Thymus (tissue), 14 donors: ENCODE measurements at places on chromosomes 7 and 10. TPM values are rescaled to one million over a fixed set of nuclear protein-coding genes. Genes with fewer than 3 reads are reported as not detected.

LIPK gene
- 1.5 TPM for polyA plus RNA-seq

GRCh38 chr7:47884675-47885074 lies 63.6 kb downstream of the PKD1L1 start:
- DNase-seq: no peak

GRCh38 chr7:128935342-128935730 lies 2.4 kb upstream of the IRF5 start:
- no peak for DNase-seq

DNA sequence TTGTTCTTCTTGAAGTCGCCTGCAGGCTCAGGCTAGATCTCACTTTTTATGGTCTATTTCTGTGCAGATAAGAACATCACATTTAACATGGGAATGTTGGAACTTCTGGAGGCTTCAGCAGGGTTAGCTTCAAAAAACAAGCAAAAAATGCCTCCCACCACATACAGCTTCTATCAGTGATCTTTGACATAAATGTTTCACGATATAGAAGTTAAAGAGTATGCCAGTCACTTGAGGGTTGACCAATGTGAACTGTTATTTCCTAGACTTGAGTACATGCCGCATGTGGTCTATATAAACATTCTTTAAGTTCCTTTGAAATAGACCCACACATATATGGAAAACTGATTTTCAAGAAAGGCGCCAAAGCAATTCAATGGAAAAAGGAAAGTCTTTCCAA lies 219.2 kb upstream of the KLF14 start:
- DNase-seq: no peak
